Right renal cortex interstitium (tissue), 3 donors: ENCODE measurements at places on chromosomes 6 and 20. TPM values are rescaled to one million over a fixed set of nuclear protein-coding genes. Genes with fewer than 3 reads are reported as not detected.

DNA sequence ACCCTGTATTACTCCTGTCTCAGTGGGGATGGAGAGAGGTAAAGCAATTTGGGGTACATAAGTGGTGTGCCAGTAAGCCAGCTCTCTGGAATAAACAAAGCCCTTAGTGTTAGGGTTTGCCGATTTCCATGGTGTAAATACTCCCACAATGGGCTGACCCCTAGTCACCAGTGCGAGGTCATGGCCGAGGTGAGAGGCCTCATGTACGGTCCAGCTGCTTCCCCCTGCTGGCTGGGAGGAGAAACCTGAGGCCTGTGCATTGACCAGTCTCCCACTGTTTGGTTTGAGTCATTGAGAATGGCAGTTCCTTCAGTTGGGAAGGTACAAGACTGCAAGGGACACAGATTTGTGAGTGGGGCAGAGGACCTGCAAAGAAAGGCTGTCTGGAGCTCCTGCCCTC lies 382.0 kb downstream of the CDH26 start:
- no peak for DNase-seq

GRCh38 chr6:3252369-3252768 lies 6.4 kb upstream of the PSMG4 start:
- no peak for DNase-seq

GRCh38 chr20:24199501-24199900 lies 210.9 kb upstream of the GGTLC1 start:
- DNase-seq, result no peak

- DNase-seq, result no peak
These were observed 115.6 kb downstream of the TMEM170B start for GRCh38 chr6:11653028-11653583.

DNA sequence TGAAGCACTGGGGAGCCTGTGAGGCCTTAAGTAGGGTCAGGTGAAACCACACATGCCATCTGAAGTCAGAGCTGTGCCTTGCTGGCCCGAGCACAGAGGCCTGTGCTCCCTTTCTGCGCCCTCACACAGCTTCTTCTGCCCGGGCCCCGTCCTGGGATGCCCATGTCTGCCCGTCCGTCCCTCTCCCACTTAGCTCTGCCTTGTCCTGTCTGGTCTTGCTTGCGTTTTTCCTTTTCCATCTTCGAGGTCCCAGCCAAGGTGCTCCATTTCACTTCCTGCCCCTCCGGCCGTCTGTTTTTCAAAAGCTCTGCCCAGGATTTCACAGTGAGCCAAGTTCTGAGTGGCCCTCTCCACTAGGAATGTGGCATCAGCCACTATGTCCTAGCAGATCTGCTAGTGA lies 45.6 kb downstream of the PYGB start:
- DNase-seq, result no peak

GRCh38 chr6:116218172-116218633 lies 35.7 kb downstream of the TSPYL4 start:
- DNase-seq, result no peak

GRCh38 chr6:21222656-21223055 lies 370.9 kb upstream of the SOX4 start:
- DNase-seq, result no peak

Gene TINAG
- 39.8 TPM for polyA plus RNA-seq

DNA sequence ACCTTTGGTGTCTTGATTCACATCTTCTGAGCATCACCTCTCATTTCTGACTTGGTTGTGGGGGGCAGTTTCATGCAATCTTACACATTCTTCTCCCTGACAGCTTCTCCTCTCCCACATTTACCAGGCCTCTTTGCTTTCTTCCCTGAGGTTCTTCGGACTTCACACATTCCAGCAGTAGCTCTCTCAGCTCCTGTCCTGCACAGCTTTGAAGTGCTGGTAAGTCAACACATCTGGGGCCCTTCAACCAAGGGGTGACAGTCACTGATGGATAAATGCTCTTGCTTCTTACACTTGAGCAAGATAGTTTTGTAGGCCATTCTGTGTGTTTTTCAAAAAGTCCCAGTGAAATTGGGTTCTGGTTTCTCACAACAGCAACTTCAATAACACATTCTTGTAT lies 2.5 kb upstream of the SLC35B3 start:
- DNase-seq, result no peak

Gene HIVEP2
- polyA plus RNA-seq, result 12.1 TPM

- DNase-seq, result no peak
These were observed 98.9 kb downstream of the TBC1D7 start for GRCh38 chr6:13229205-13230085.

Gene TRERF1
- polyA plus RNA-seq, result 14.0 TPM

DNA sequence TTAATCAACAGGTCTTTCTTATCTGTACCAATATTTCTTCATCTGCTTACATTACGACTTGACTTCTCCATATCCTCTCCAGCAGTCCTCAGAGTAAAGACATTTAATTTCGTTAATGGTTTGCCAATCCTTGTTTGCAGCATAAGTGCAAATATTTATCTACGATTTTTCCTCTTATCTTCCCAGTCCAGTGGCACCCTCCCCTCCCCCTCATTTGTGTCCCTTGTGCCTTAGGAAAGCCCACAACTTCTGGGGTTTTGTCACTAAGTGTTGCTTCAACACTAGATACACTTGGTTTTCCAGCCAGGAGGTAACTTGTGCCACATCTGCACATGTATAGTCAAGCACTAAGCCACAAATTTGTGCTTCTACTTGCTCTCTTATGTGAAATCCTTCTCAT lies 327.2 kb downstream of the CBLN4 start:
- no peak for DNase-seq

Gene SLPI
- polyA plus RNA-seq, result not detected

- no peak for DNase-seq
These were observed 131.5 kb downstream of the TFAP2C start for GRCh38 chr20:56760610-56761009.

DNA sequence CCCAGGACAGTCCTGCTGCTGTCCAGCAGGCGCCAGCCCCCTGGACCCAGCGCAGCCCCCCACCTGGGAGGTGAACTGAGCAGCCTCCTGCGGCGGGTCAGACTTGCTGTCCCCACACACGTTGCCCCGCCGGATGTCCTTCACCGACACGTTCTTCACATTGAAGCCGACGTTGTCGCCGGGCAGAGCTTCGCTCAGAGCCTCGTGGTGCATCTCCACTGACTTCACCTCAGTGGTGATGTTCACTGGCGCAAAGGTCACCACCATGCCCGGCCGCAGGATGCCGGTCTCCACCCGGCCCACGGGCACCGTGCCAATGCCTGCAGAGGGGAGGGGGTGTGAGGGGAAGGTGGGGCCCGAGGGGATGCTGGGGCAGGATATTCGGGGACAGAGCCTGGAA lies 8.5 kb downstream of the EEF1A2 start:
- no peak for DNase-seq

GRCh38 chr6:73236144-73236750 lies 11.0 kb upstream of the KHDC1L start:
- no peak for DNase-seq

Gene C20orf144
- polyA plus RNA-seq, result 0.16 TPM

Gene FAM83B
- 9.2 TPM for polyA plus RNA-seq

DNA sequence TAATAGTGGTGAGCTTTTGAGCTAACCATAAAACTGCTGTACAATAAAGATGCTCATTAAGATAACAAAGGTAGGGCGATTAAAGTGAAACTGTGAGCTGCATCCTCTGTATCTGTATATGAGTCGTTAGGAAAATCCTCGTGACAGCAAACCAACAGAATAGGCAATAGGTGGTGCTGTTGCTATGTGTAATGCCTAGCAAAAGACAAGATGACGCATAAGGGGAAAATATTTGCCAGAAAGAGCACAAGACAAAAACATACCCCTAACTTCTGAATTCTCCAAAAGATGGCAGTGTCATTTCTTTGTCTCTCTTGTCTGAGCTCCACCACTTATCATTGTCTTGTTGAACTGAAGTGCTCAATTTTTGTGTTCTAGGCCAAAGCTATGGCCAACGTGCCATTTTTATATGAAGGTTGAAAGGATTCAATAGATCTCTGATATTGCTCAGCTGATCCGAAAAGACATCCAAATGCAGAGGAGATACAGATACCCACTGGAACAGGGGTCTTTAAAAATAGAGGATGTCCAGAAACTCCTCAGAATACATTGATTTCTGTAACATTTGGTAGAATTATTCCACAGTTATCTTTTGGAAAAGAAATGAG lies 56.3 kb upstream of the ANKEF1 start:
- peak; percentile 47 for DNase-seq

DNA sequence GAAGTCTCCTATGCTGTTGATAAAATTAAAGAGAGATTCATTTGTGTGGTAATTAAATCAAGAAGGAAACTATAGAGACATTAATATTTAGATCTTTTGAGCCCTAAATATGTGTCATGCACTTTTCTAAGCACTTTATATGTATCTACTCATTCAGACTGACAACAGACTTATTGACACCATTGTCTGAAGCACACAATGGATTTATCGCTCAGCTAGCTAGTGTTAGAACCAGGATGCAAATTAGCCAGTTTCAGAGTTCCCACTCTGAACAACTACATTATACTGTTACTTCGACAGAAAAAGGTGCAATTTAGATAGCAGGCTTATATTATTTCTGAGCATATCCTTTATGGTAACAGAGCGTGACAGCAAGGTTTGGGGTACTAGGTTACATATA lies 27.7 kb upstream of the KIAA0408 start:
- DNase-seq, result no peak

DNA sequence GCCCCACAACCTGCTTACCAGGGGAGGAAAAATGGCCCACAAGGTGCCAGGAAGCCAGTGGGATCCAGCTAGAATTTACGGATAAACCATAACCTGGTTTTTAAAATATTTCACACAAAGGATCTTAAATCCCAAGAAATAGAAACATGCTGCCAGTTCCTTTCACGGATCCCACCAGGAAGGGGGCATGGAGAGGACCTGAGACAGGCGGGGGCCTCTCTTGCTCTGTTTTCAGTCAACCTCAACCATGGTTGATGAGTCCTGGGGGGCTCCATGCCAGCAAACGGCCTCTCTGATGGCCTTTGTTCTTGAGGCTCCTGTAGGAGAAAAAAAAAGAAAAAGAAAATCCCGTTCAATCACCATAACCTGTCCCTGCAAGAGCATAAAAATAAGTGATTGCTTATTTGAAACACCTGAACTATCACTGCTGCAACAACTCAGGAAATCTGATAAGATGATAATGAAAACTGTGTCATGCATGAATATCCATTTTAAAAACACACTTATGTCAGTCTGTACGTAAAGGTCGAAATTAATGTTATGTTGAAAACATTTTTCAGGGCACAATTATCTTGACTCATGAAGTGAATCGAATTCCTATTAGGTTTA lies 125.8 kb upstream of the CST7 start:
- no peak for DNase-seq

Gene PXDC1
- polyA plus RNA-seq, result 20.4 TPM

GRCh38 chr20:3339076-3339475 lies 68.4 kb downstream of the DNAAF9 start:
- DNase-seq, result no peak

GRCh38 chr6:73728548-73729205 lies 32.7 kb downstream of the CD109 start:
- no peak for DNase-seq

- no peak for DNase-seq
These were observed 20.2 kb downstream of the GFOD1 start for GRCh38 chr6:13467216-13467600.

Gene MYLK2
- polyA plus RNA-seq, result 0.62 TPM

Gene OR2B6
- 0.33 TPM for polyA plus RNA-seq

- no peak for DNase-seq
These were observed 23.0 kb upstream of the ECHDC1 start for GRCh38 chr6:127366282-127367022.

GRCh38 chr6:1179571-1180459 lies 132.1 kb upstream of the FOXQ1 start:
- DNase-seq, result no peak

- DNase-seq, result no peak
These were observed 375.9 kb upstream of the PTCHD4 start for GRCh38 chr6:48486876-48487275.

Gene BEND3
- 8.1 TPM for polyA plus RNA-seq
